ENCODE measurements at places on chromosomes 5 and 9.

DNA sequence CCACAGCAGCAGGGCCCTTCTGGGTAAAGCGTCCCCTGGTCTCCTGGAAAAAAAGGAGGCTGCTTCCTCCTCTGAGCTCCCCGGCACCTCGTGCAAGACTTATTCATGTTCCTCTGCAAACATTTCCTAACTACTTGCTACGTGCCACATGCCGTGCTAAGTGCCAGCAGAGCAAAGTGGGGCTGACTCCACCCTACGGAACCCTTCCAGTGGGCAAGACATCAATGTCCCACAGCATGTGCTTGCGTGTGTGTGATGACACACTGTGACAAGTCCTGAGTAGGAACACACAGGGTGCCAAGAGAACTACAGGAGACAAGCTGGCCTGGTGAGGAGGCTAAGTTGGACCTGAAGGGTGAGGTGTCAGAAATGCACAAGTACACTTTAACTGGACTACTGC is 57.4 kb downstream of the SEMA4D start:
- DNase-seq: no peak

DNA sequence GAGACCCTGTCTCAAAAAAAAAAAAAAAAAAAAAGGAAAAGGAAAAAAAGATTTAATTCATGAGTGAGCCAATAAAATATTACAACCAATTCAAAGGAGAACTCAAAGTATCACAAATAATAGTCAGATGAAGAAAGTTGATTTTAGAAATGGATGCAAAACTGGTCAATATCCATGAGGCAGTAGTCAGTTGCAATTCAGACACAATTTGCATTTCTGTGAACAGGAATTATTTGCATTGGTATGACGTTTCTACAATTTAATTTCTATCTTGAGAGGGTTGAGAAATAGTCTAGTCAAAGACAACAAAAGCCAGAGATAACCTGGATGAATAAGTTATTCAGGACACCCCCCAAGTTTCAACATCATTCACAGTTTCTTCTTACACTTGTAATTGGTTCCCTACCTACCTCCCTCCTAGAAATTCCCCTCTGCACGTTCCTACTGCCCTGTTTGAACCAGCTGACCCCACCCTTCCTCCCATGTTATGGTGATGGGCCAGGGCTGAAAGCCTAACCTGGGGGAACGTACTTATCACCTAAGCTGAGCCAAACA is 28.6 kb upstream of the CDKN2AIPNL start:
- DNase-seq: no peak

GRCh38 chr5:6395102-6395445 is 16.7 kb upstream of the MED10 start:
- no peak for DNase-seq

DNA sequence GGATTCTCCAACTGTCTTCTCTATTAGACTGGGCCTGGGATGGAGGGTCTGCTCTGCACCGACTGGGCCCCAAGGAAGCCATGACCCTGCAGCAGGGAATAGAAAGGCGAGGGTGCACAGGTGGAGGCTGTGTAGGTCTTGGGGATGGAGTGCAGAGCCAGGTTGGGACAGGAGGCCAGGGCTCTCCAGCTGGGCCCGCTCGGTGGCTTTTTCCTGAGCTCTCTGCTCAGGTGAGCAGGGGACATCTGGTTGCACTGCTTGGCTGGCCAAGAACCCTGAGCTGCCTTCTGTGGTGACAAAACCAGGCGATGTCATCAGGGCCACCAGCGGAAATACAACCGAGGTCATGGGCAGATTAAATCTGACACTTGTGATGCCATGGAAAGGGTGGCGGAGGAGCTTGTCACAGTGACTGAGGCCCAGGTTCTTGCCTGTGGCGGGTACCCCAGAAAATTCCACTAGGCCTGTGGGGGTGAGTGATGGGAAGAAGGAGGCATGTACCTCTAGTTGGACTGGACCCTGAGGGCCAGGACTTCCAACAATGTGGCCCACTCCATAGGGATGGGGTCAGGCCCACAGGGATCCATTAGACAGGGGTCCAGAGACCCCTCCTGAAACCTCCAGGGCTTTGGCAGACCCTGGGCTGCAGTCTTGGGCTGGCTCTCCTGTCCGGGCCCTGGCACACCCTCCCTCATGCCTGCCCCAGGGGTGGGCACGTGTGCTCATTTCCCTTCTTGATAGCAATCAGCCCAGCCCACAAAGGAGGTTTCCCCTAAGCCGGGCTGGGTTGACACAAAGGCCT is 4.4 kb upstream of the IL3 start:
- DNase-seq: no peak

GRCh38 chr5:142006363-142007236 is 6.2 kb downstream of the GNPDA1 start:
- DNase-seq: no peak

- DNase-seq: no peak
Observed at GRCh38 chr5:101278011-101278687, 375.1 kb upstream of the ST8SIA4 start.
